Activated naive CD4-positive, alpha-beta T cell treated with Interleukin-2 at 50 U/mL for 16 hours (primary cell): ENCODE measurements at places on chromosomes 2 and 18.

DNA sequence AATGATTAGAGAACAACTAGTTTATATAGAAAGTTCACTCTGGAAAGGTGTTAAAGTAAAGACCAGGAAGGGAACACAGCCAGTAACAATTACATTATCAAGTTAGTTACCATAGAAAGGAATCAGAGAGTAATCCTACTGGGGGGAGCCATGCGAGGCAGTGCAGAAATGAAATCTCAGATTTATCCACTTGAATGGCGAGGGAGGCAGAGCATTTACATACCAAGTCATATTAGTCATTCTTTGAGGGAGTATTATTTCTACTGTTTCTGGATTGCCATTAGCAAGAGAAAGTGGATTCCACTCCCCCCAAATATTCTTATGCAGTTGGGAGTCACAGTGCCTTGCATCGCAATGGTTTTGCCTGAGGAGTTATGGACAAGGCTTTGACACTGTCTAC lies 472.7 kb upstream of the TRIB2 start:
- DNase-seq, result no peak

DNA sequence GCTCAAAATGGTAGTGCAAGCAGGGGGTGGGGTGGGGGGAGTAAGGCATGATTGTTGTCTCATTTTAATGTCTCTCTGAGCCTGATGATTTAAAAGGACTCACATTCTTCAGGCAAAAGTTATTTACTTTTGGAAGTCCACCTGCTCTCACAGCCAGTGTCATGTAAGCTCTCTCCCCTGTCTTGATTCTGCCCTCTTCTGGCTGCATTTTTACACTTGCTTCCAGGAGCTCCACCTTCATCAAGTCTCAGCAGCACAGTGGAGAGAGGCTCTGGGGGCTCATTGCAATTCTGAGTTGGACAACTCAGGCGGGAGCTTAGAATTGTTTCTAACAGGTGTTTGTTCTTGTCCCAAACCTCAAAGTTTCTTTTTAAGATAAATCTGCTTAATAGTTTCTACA lies 39.2 kb downstream of the GNAL start:
- DNase-seq, result no peak

- DNase-seq, result no peak
Measured at GRCh38 chr18:8847066-8847755, 141.9 kb downstream of the MTCL1 start.

DNA sequence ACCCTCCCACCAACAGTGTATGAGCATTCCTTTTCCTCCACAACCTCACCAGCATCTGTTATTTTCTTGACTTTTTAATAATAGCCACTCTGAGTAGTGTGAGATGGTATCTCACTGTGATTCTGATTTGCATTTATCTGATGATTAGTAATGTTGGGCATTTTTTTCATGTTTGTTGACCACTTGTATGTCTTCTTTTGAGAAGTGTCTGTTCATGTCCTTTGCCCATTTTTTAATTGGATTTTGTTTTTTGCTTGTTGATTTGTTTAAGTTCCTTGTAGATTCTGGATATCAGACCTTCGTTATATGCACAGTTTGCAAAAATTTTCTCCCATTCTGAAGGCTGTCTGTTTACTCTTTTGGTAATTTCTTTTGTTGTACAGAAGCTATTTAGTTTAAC lies 59.1 kb downstream of the SP100 start:
- no peak for DNase-seq
